ENCODE measurements at places on chromosomes 13 and 19. TPM values are rescaled to one million over a fixed set of nuclear protein-coding genes. Genes with fewer than 3 reads are reported as not detected.

GRCh38 chr19:31387717-31388301, 38.6 kb upstream of the TSHZ3 start:
- peaks cover 4% of the 10 kb centered on the region for H3K4me1 ChIP-seq
- H3K36me3 ChIP-seq = no peaks in the 10 kb centered on the region
- no peak overlapping the region for H3K4me3 ChIP-seq
- H3K27ac ChIP-seq = no peak overlapping the region

- DNase-seq = no peak
- H3K4me3 ChIP-seq = no peak overlapping the region
- H3K4me1 ChIP-seq = peaks cover 8% of the 10 kb centered on the region
- peaks cover 30% of the 10 kb centered on the region for H3K27me3 ChIP-seq
Observed at GRCh38 chr13:110466266-110466915, 95.1 kb downstream of the RAB20 start.

DNA sequence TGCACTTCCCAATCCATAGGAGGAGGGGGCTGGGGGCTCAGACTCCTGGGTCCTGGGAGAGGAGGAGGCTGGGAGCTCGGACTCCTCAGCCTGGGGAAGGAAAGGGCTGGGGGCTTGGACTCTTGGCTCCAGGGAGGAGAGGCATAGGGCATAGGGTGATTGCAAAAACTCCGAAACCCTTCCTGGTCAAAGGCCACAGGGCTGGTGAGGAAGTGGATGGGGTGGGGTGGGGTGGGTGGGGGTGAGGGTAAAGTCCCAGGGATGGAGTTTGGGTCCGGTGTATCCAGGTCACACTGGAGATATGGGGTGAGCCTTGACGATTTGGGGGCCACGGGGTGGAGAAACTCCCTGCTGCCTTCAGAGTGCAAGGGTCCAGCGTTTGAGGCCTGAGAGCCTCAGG, 2.8 kb downstream of the MYH14 start:
- H3K27ac ChIP-seq = no peak overlapping the region
- peaks cover 11% of the 10 kb centered on the region for H3K27me3 ChIP-seq
- DNase-seq = no peak
- no peaks in the 10 kb centered on the region for H3K4me1 ChIP-seq

DNA sequence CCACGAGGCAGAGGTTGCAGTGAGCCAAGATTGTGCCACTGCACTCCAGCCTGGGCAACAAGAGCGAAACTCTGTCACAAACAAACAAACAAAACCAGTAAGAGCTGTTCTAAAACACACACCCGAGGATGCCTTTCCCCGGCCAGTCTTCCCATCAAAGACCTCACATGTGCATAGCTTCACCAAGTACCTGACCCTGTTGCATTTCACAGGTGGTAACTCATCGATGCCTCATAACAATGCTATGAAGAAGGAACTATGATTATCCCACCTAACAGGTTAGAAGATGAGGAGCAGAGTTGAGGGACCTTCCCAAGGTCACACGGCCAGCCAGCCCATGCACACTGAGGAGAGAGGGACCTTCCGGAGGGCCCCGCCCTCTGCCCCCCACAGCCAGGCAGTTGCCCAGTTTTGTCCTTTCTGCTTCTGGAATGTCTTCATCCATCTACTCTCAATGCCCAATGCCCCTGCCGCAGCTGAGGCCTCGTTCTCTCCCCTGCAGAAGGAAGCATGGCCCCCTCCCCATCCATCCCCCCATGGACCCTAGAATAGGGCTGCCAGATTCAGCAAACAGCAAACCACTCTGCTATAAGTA, 16.8 kb upstream of the LENG8 start:
- H3K27me3 ChIP-seq = peaks cover 8% of the 10 kb centered on the region
- peaks cover 7% of the 10 kb centered on the region for H3K4me1 ChIP-seq
- H3K27ac ChIP-seq = no peak overlapping the region

- DNase-seq = no peak
- peaks cover 4% of the 10 kb centered on the region for H3K36me3 ChIP-seq
- H3K4me3 ChIP-seq = peak overlapping the region; percentile 88
Observed at GRCh38 chr19:14004619-14005348, 1.3 kb downstream of the RFX1 start.

GRCh38 chr13:110664041-110664440, 41.9 kb downstream of the CARS2 start:
- H3K27ac ChIP-seq = no peak overlapping the region
- DNase-seq = no peak
- H3K4me1 ChIP-seq = no peaks in the 10 kb centered on the region
- H3K27me3 ChIP-seq = peaks cover 5% of the 10 kb centered on the region
- H3K36me3 ChIP-seq = peaks cover 64% of the 10 kb centered on the region

GRCh38 chr19:47587295-47587694, 14.3 kb upstream of the ZNF541 start:
- no peak overlapping the region for H3K27ac ChIP-seq
- no peak overlapping the region for H3K4me3 ChIP-seq

The KLK5 gene
- not detected for total RNA-seq

GRCh38 chr13:110553417-110553816, 8.1 kb downstream of the RAB20 start:
- no peak overlapping the region for H3K4me3 ChIP-seq
- peaks cover 5% of the 10 kb centered on the region for H3K36me3 ChIP-seq
- H3K4me1 ChIP-seq = peaks cover 9% of the 10 kb centered on the region
- H3K27ac ChIP-seq = no peak overlapping the region

- H3K36me3 ChIP-seq = peaks cover 55% of the 10 kb centered on the region
- H3K27me3 ChIP-seq = peaks cover 14% of the 10 kb centered on the region
- peak overlapping the region; percentile 72 for H3K27ac ChIP-seq
- peaks cover 16% of the 10 kb centered on the region for H3K4me1 ChIP-seq
- no peak for DNase-seq
Observed at GRCh38 chr19:57192077-57192420, 749 bp downstream of the ZNF264 start.

- H3K36me3 ChIP-seq = no peaks in the 10 kb centered on the region
- no peak for DNase-seq
- no peak overlapping the region for H3K4me3 ChIP-seq
- peaks cover 3% of the 10 kb centered on the region for H3K27me3 ChIP-seq
Observed at GRCh38 chr13:23513455-23513854, 56.8 kb upstream of the TNFRSF19 start.

The DCLK1 gene
- total RNA-seq = 1.6 TPM

The CGB5 gene
- total RNA-seq = not detected

The PSG2 gene
- not detected for total RNA-seq

DNA sequence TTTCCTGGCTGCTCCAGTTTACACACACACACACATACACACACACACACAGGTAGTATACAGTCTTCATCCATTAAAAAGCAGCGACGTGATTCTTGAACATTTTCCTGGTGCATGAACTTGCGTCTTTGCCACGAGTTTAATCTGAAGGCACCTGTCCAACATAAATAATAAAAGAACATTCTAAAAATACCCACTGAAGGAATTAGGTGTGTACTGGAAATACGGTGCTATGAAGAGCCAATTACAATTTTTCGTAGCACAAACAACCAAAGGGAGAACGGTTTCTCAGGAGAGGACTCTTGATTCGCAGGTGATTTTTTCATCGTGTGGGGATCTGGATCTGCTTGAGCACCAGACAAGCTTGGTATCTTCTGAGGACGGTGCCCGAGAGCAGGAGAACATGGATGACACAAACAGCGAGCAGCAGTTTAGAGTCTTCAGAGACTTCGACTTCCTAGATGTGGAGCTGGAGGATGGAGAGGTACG, 61.2 kb downstream of the ZAR1L start:
- no peak for DNase-seq
- H3K4me1 ChIP-seq = no peaks in the 10 kb centered on the region
- H3K4me3 ChIP-seq = no peak overlapping the region

DNA sequence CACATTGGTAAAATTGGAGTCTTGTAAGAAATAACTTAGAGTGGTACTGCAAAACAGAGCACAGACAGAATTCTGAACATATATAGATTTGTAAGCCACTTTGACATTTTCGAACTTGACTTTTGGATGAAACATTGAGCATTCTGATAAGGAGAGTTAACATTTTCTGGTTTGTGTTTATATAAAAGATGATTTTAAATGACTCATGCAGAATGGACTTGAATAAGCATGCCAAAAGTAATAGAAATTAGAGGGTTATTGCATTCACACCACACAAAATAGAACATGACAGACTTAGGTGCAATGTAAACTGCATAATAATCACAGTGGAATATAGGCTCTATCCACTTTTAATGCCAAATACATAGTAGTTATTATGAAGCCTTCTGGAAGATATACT, 507.0 kb downstream of the DACH1 start:
- DNase-seq = no peak
- peaks cover 2% of the 10 kb centered on the region for H3K27me3 ChIP-seq
- H3K4me3 ChIP-seq = no peak overlapping the region
- H3K4me1 ChIP-seq = no peaks in the 10 kb centered on the region
